ENCODE measurements at places on chromosomes 7 and 10.

DNA sequence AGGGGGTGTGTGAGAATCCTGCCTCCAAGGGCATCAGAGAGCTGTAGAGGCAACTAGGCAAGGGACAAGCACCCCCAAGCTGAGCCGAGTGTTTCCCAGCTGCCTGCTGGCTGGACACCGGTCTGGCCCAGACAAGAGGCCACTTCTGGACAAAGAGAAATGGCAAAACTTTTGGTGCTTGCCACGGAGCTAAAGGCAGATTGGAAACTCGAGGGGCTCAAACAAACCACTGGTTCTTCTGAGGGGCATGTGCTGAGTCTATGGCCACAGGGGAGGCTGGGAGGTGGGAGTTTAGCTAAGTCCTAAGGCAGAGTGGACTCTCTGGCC lies 66.5 kb upstream of the INPP5A start:
- DNase-seq = no peak

DNA sequence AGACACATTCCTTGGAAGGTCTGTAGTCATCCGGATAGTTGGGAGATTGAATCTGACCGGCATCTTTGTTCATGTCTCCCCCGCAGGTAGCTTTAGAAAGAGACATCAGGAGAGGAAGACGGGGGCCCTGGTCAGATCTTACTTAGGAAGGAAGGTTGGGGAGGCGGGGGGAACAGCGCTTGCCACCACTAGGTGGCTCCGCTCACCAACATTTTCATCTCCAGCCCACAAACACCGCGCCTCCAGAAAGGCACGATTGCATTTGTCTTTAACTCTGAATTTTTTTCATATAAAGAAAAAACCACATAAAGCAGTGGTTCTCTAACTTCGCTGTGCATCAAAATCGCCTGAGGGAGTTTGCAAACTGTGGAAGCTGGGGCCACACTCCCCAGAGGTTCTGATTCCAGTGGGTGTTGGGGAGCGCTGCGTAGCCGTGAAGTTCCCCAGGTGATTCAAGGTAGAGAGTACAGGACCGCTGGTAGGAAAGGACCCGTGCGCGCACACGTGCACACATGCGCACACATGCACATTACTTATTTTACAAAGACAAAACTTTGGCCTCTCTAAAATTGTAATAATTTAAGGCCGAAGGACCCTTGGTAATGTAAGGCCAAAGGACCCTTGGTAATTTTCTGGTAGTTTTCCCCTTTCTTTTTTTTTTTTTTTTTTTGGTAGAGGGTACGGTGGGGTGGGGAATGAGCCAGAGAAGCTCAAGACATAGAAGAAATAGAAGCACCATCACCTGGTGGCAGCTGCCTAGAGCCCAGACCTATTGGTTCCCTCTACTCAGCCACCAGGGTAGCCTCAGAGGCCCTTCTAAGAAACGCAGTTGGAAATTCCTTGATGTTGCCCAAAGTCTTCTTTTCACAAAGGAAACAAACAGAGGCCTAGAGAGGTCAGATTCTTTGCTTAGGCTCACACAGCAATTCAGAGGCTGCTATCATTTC lies 37.4 kb upstream of the OPALIN start:
- DNase-seq = peak; percentile 2

- DNase-seq = no peak
These were observed 5.0 kb upstream of the CNOT4 start for GRCh38 chr7:135514856-135515255.

DNA sequence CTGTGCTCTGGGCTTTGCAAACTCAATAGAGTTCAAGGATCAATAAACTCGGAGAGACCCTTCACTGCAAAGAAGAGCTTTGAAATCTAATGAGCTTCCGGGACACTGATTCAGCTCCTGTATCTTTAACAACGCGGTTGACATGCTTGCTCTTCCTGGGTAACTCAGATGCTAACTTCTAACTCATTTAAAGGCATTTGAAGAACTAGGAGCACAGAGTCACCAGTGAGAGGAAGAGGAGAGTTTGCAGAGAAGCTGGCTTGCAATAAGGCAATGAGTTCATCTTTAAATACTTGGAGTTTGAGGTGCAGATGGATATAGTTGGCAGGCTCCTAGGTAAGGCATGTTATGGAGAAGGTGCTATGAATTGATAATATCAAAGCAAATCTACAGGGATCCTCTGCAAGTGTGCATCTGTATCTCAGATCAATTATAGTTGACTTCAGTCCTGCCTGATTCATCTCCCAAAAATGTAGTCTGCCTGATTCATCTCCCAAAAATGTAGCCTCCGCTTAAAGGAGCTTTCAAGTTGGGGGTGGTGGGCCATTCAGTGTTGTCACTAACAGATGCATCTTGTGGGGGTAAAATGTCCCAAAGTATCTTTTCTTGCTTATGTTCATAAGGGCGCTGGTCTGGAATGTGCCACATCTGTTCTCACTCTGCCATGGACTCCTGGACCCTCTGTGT lies 182.5 kb upstream of the PRSS58 start:
- DNase-seq = no peak

- no peak for DNase-seq
These were observed 52.2 kb upstream of the ZPBP start for GRCh38 chr7:50145226-50145625.

- no peak for DNase-seq
These were observed 2.5 kb downstream of the TNPO3 start for GRCh38 chr7:129052441-129052840.

- no peak for DNase-seq
These were observed 64.4 kb downstream of the NRBF2 start for GRCh38 chr10:63197344-63198092.

DNA sequence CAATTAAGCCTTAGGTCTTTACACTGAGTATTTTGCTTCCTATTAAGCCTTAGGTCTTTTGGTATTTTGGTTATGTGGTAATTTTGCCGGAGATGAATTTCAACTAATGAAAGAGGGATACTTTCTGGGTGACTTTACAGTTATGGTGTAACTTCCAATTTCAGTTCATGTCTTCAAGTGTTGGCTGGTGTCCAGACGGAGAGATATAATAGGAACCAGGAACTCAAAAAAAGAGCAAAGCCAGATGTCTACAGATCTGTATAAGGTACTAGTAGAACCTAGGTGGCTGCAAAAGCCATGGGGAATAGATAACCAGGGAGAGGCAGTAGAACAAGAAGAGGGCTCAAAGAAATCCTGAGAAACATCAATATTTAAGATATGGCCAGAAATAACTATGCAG lies 12.3 kb downstream of the ERCC6 start:
- no peak for DNase-seq

GRCh38 chr7:149291781-149292461 lies 29.9 kb downstream of the ZNF783 start:
- no peak for DNase-seq

DNA sequence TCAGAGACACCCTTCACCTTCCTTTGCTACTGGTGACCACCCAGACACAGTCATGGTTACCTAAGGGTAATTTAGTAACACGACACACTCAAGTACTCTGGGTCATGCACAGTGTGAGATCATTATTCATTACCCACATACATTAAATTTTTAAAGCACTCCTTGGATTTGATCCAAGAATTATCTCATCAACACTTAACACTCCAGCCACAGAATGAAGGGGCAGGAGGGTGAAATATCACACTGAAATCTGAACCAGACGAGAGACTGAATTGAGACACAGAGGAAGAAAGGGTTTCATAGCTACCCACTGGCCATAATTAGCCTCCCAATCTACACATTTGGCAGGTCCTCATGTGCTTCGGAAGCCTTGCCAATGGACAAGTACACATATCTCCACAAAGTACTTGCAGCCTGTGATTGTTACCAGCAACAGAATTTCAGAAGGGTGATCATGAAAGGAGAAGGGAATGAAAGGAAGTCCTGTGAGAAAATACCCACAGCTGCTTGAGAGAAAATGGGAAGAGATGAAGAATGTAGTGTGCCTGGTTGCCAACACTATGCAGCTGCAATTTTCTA lies 189.3 kb downstream of the POLR1F start:
- DNase-seq = no peak
